ENCODE measurements at places on chromosomes 3 and 15.

- DNase-seq = no peak
Measured at GRCh38 chr3:7447197-7447769, 586.4 kb downstream of the GRM7 start.

GRCh38 chr3:164640591-164640990 is 437.7 kb downstream of the SI start:
- no peak for DNase-seq

DNA sequence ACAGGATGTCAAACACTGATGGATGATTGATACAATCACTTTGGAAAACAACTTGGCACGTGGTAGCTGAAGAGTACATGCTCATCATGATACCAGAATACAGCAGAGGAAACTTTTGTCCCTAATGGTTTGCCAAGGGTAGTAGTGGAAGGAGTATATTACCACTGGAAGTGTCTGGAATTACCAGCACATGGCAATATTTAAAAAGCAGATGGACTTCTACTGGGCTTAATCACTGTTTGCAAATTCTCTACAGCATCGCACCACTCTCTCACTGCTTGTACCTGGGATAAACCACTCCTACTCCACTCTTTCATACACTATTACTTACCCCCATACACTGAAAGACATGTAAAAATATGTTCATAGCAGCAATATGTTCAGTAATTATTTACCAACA is 19.6 kb upstream of the GP5 start:
- DNase-seq = no peak

- peak; percentile 82 for DNase-seq
Measured at GRCh38 chr3:72011485-72011884, 226.5 kb upstream of the PROK2 start.

- DNase-seq = no peak
Measured at GRCh38 chr15:63987796-63988378, 58.4 kb downstream of the DAPK2 start.

DNA sequence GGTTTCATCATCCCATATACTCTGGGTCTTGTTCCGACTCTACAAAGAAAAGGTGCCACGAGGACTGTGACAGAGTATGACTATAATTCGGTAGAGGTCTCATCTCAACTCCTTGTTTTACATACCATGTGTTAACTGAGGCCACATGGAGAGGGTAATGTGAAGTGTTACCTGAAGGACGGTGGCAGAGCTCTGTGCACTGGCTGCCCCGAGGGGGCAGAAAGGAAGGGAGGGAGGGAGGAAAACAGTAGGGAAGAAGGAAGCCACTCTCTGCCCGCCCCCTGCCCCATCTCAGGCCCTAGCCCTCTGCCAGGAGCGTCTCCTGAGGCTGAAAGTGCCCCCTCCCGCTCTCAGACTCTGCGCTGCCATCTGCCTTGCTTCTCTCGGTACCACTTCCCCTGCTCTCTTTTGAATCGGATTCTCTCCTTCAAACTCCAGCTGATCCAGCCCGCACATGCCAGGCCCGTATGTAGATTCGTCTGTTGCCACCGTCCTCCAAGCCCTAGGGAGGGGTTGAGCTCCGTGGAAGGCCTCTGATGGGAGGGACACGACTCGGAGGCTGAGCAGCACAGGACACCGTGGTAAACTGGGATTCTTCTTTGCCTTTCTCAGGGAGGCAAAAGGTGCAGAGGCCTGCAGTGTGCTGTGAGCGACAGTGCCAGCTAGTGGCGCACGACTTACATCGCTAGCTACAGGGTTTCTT is 70.5 kb upstream of the ATP10A start:
- DNase-seq = peak; percentile 67

- DNase-seq = no peak
Measured at GRCh38 chr3:10374311-10374710, 53.4 kb upstream of the SEC13 start.

DNA sequence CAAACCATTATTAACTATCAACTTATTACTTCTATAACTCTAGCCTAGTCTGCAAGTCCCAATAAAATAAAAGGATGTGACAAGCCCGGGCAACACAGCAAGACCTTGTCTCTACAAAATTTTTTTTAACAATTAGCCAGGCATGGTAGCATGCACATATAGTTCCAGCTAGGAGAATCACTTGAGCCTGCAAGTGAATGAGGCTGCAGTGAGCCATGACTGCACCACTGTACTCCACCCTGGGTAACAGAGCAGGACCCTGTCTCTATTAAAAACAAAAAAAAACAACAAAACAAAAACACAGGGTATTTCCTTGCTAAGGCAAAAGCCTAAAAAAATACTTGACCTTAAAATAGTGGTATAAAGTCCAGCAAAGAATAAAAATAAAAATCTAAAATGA is 31.4 kb downstream of the ANKRD28 start:
- no peak for DNase-seq

DNA sequence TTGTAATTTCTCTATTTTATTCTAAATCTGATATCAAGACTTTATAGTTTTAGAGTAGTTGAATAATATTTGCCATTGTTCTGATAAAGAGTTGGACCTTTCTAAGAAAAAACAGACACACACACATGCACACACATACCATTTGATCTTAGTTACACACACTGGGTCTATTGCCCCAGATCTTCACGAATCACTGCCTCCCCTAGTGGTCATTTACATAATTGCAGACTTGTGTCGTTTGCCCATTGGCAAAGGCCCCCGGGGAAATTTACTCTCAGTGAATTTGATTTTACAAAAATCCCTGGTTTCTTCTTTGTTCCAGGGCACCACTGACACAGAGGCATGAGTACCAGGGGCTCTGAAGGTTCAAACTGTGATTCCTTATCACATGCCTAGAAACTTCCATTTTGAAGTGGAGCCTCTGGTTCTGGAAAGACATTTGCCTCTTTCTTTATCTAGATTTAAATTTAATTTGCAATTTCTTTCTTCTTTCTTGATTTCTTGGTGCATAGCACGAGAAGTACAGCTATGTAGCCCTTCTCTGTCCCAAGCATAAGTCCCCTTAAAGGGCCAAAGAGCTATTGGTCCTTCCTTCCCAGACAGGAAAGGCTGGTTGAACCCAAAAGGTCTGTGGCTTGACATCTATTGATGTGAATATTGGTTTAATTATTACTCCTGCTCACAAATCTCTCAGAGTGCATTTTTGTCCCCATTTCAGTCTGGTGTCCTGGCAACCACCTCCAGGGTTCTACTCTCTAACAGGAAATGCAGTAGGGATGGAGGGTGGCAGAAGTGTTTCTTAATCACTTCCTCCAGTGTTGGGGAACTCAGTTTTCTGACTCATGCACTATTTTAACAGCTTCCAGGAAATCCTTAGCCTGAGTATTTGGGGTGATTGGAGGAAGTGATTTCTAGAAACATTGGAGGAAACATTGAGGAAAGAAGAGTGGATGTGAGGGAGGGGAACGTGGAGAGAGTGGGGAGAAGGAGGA is 32.4 kb upstream of the SLC6A11 start:
- DNase-seq = no peak

DNA sequence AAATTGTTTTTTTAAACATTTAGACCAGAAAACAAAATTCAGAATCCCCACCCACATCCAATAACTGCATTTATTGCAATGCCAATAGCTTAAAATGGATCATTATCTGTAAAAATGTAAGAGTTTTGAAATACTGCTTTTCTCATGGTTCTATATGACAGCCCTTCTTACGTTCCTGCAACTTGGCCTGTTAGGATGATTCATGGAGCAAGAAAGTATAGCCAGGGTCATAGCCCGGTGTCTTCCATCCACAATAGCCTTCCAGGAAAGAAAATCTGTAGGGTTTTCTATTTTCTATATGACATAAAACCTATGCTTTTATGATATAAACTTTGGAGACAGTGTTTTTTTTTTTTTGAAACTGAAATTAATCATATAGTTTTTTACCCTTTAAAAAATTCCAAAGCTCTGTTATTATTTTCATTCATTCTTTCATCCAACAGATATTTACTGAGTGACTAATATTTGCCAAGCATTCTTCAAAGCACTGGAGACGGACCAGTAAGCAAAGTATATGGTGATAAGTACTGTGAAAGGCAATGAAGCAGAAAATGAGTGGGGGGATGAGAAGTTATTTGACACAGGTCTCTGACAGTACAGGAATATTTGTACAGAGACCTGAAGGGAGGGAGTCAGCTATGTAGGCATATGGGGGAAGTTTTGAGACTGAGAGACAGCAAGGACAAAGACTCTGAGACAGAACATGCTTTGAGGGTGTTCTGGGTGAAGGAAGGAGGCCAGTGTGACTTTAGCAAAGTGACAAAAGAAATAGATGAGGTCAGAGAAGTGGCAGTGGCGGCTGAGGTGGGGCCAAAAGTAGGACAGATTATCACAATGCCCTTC is 29.0 kb upstream of the SLC2A2 start:
- DNase-seq = no peak
